ENCODE measurements at places on chromosomes 6 and 20.
A peak's percentile ranks its signal among the peaks of the same experiment; 100 is the strongest.

DNA sequence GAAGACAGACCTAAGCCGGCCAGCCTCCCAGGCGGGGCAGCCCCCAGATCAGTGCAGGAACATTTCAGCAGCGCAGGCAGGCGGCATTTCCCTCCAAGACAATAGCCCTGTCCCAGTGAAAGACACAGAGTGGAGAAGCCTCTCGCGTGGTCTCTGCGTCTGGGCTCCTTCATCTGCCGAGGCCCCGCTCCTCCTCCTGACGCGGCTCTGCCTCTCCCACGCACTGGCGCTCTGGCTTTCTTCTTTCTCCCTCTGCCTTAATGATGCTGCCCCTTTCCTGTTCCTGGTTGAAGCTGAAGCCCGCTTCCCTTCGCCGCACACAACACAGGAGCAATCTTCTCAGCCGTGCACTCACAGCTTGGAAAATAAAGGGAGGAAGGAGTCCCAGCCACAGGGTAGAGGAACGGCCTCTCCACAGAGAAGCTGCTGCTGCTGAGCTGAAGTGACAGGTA, 347.5 kb downstream of the CDH4 start:
- DNase-seq, result no peak

DNA sequence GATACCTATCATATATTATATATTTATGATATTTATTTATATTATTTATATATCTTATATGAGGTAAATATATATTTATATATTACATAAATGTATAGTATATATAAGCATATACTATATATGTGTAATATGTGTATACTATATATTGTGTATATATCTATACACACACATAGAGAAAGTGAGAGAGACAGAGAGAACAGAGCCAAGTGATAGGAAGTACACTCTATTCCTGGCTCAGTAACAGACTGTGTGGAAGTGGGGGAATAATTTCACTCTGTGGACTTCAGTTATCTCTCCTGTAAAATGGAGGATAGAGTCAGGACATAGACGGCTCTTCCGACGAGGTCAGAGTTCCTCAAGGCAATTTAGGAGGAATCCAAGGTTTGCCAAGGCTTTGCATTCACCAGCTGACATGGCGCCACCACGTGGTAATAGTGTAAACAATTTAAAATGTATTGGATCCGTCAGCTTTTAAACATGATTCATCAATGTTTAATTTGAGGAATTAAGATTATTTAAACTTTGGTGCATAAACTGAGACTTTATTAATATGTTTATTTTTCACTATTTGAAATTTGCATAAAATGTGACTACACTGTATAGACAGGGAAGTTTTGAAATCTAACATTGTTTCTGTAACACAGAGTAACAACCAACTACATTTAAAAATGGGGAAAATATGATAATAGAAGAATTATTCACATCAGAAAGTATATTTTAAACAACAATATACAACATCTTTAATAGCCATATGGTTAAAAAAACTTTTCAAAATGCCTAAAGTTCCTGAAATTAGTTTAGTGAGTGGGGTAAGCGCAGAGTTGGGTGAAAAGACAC, 75.4 kb upstream of the TMEM244 start:
- peak; percentile 66 for DNase-seq

DNA sequence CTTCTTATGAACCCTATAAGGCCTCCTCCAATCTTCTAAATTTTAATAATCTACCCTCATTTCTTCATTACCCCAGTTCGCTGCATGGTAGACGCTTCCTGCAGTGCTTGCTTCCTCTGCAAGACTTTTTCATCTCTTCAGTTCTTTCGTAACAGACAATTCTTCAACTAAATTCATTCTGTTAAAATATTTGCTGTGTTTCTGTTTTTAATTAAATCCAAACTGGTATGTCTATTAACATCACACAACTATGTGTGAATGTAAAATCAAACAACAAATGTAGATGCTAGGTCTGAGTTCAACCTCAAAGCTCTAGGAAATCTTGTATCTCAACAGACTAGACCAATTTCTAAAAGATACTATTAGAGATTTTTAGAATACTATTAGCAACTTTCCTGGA, 199.3 kb downstream of the RNGTT start:
- DNase-seq, result no peak

GRCh38 chr20:50804437-50805348, 9.8 kb downstream of the BCAS4 start:
- DNase-seq, result peak; percentile 43

- peak; percentile 68 for DNase-seq
Measured at GRCh38 chr6:106510090-106510970, 119.0 kb downstream of the RTN4IP1 start.

DNA sequence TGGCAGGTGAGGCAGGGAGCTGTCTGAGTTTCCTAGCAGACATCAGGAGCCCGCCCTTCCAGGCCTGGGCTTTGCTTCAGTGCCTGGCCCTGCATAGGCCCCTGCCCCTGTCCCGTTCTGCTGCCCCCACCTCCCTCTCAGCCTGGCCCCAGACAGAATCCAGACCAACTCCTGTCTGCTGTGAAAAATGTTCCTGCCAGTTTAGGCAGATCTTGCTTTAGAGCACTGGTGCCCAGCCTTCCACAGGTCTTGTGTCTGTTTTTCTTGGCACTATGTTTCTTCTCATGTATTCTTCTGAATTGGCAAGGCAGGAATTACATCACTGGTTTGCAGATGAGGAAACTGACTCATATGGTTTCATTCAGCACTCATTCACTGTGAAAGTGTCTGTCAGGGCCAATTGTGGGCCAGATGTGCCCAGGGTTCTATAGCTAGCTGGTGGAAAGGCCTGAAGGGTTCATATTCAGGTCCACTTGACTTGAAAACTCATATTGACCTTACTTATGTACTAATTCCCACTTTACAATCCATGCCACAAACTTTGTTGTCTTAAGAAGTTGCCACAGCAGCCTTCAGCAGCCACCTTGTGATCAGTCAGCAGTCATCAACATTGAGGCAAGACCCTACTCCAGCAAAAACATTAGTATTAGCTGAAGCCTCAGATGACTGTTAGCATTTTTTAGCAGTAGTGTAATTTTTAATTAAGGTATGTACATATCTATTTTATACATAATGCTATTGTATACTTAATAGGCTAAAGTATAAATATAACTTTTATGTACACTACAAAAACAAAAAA, 40.5 kb downstream of the HLA-F start:
- no peak for DNase-seq

DNA sequence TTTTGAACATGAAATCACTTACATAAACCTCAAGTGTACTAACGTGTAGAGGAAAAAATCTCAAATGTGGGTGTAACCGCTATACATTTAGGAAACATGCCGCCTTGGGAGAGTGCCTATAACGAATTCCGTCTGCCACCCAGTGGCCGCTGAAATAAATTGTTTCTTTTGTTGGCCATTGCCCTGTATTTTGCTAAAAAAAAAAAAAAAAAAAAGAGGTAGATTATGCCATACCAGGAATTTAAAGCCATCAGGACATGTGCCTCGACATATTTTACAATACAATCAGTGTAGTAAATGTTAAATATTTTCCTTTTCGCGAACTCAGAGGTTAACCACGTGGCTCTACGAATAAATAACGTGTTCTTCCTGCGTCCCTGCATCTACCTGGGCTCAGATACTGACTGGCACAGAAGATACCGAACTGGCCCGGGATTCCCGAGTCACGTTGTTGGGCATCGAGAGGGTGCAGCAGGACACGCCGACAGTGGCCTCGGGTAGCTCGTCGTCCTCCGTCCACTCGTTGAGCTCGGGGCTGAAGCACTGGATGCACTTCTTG, 14.3 kb downstream of the KLHL31 start:
- peak; percentile 82 for DNase-seq

GRCh38 chr6:43009124-43009523, 4.6 kb downstream of the MEA1 start:
- DNase-seq, result peak; percentile 38

DNA sequence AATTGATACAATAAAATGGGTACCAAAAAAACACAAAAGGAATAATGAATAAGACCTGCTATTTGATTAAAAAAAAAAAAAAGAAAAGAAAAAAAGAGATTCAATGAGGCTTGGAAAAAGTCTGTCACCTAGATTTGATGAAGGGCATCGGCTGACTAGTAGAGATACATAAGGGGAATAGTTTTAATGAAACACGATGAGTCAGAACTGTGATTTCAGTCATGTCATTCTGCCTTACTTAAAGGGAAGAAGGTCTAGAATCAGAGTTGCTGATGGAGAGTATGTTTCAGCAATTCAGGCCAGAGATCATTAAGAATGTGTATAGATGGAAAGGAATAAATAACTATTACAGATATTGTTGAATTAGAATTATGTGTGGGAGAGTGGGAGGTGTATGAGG, 565.9 kb upstream of the RNF217 start:
- DNase-seq, result no peak

- DNase-seq, result no peak
Measured at GRCh38 chr20:63836458-63837344, 5.6 kb upstream of the ZBTB46 start.

DNA sequence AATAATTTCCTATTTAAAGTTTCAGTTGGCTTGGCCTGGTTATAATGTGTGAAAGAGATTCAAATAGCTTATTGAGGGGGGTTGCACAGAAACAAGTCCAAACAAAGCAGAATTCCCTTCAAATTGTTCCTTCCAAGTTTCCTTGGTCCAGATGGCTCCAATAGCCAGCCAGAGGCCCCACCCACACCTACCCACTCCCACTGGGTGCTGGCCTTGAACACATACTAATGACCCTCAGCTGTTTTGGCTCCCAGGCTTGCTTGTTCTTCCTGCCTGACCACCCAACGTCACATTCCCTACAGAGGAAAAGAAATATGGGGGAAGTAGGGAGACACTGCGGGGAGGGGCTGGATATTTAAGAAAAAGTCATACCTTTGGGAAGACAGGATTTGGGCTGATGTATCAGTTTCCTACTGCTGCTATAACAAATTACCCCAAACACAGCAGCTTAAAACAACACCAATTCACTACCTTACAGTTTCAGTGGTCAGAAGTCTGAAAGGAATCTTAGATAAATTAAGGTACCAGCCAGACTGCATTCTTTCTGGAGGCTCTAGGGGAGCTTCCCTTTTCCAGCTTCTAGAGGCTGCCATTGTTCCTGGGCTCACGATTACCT, 95.7 kb downstream of the COL21A1 start:
- no peak for DNase-seq

DNA sequence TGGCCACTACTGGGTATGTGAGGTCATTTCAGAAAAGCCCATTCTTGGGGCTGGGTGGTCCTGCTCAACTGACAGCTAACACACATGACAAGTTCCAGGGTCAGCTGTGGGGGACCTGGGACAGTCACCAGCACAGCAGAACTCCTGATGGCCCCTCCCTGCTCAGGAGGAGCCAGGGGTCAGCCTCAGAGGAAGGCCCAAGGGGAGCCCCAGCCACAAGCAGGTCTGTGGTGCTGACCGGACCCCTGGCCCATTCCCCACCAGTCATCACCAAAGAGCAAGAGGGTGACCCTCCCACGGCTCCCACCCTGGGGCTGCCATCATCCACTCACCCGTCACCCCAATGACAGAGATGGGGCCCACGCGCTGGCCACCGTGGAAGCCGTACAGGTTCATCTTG, 18.0 kb downstream of the CYP21A2 start:
- DNase-seq, result no peak

DNA sequence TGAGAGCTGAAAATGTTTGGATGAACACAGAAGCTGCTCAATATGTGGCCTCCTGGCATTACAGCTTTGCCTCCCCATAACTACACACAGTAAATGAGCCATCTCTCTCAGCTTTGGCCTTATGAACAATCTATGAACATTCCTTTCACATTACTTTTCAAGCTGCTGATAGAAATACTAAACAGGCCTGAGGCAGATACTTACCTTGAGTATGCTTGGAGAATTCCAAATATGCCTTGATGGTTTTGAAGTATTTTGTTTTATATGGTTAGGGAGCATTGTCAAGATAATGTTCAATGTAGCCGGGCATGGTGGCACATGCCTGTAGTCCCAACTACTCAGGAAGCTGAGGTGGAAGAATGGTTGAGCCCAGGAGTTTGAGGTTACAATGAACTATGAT, 104.5 kb downstream of the CD24 start:
- DNase-seq, result no peak

DNA sequence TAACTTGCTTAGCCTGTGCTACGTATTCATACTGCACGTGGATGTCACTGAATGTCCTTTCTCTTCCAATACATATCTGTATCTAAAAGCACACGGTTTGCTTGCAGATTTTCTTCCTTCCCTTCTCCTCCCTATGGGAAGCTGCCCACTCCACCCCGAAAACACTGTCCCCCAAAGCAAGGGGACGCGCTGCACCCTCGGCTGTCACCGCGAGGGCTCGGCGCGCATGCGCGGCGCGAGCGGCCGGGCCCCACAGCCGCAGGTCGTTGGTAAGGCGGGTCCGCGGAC, 659 bp downstream of the TMX4 start:
- peak; percentile 63 for DNase-seq

DNA sequence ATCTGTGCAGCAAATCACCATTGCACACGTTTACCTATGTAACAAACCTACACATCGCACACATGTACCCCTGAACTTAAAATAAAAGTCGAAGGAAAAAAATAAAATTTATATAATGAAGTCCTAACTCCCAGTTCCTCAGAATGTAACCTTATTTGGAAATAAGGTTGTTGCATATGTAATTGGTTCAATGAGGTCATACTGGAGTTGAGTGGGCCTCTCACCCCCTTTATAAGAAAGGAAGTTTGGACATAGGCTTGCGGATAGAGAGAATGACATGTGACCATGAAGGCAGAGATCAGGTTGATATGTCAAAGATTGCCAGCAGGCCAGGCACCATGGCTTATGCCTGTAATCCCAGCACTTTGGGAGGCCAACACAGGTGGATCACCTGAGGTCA, 16.1 kb upstream of the ZBTB22 start:
- DNase-seq, result no peak

Measured in CD4-positive, alpha-beta T cell treated with Interleukin-2 at 100 ng/mL for 4 hours (primary cell).